Activated CD4-positive, alpha-beta T cell treated with anti-CD3 and anti-CD28 coated beads, Interleukin-2, amount 10 ng/mL, durations not matched to agents 24 days and 14 days (primary cell): ENCODE measurements at places on chromosomes 13 and 19.
A peak's percentile ranks its signal among the peaks of the same experiment; 100 is the strongest.

- no peaks in the 10 kb centered on the region for H3K4me1 ChIP-seq
- H3K27ac ChIP-seq: no peak overlapping the region
- no peaks in the 10 kb centered on the region for H3K27me3 ChIP-seq
These were observed 4.4 kb upstream of the TUBA3C start for GRCh38 chr13:19185865-19186645.

- no peak overlapping the region for H3K27ac ChIP-seq
- H3K36me3 ChIP-seq: peaks cover 4% of the 10 kb centered on the region
- H3K27me3 ChIP-seq: peaks cover 60% of the 10 kb centered on the region
- H3K4me1 ChIP-seq: peaks cover 19% of the 10 kb centered on the region
- DNase-seq: no peak
These were observed 2.2 kb upstream of the LSR start for GRCh38 chr19:35246466-35247092.

GRCh38 chr19:13057147-13057572 lies 45.5 kb downstream of the LYL1 start:
- DNase-seq: no peak
- no peak overlapping the region for H3K27ac ChIP-seq
- H3K4me3 ChIP-seq: no peak overlapping the region
- peaks cover 5% of the 10 kb centered on the region for H3K4me1 ChIP-seq
- no peaks in the 10 kb centered on the region for H3K36me3 ChIP-seq
- H3K27me3 ChIP-seq: peaks cover 22% of the 10 kb centered on the region

- no peak for DNase-seq
- H3K27me3 ChIP-seq: peaks cover 26% of the 10 kb centered on the region
- H3K4me3 ChIP-seq: no peak overlapping the region
- H3K4me1 ChIP-seq: no peaks in the 10 kb centered on the region
- H3K36me3 ChIP-seq: no peaks in the 10 kb centered on the region
- no peak overlapping the region for H3K27ac ChIP-seq
These were observed 28.9 kb upstream of the TPP2 start for GRCh38 chr13:102567857-102568256.

DNA sequence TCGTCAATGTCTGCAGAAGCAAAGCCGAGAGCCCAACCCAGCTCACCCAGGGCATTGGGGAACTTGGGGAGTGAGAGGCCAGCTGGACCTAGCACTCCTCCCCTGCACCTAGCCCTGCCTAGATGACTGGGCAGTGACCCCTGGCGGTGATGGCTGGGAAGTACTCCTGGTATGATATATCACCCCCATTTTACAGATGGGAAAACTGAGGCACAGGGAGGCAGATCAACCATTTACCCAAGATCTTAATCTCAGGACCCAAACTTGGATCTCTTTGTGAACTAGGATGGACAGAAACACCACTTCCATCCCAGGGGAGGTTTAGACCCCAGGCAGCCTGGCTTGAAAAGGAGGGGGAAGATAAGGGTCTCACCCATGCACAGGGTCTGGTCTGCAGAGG lies 43.5 kb downstream of the CCL25 start:
- no peak overlapping the region for H3K4me3 ChIP-seq
- H3K4me1 ChIP-seq: no peaks in the 10 kb centered on the region
- peaks cover 2% of the 10 kb centered on the region for H3K36me3 ChIP-seq
- no peak for DNase-seq
- H3K27me3 ChIP-seq: no peaks in the 10 kb centered on the region
- no peak overlapping the region for H3K27ac ChIP-seq

GRCh38 chr13:66640231-66640630 lies 589.9 kb downstream of the PCDH9 start:
- no peak overlapping the region for H3K4me3 ChIP-seq
- no peaks in the 10 kb centered on the region for H3K4me1 ChIP-seq
- no peaks in the 10 kb centered on the region for H3K27me3 ChIP-seq
- no peaks in the 10 kb centered on the region for H3K36me3 ChIP-seq

GRCh38 chr13:31032528-31033113 lies 100.2 kb downstream of the TEX26 start:
- H3K36me3 ChIP-seq: no peaks in the 10 kb centered on the region
- no peak for DNase-seq
- H3K4me1 ChIP-seq: peaks cover 3% of the 10 kb centered on the region
- no peak overlapping the region for H3K27ac ChIP-seq

DNA sequence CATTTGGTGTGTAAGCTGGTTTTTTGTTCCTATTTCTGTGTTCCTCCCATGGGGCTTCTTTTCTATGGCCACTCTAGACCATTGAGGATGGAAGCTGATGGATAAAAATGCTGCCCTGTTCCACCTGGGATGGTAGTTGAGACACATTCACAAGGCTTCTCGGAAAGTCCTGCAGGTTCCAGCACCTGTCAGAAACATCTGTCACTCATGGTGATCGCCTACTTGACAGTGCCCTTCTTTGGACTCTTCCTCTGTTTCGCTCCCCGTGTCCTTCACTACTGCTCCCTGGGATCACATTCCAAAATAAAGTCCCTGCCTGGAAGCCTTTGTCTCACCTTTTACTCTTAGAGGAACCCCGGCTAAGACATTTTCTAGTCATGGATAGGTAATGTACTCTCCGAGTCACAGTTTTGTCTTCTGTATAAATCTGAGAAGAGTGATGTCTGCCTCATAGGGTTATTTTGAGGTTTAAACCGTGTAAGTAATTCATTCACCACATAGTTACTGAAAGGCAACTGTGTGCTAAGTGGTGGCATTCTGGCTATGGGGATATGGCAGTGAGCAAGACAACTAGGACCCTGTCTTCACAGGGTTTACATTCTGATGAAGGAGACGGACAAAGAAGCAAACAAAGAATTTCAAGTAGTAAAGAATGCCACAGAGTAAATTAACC lies 21.0 kb downstream of the UBAC2 start:
- DNase-seq: no peak
- peaks cover 77% of the 10 kb centered on the region for H3K4me1 ChIP-seq
- H3K36me3 ChIP-seq: peaks cover 38% of the 10 kb centered on the region
- H3K27ac ChIP-seq: no peak overlapping the region
- H3K27me3 ChIP-seq: no peaks in the 10 kb centered on the region

DNA sequence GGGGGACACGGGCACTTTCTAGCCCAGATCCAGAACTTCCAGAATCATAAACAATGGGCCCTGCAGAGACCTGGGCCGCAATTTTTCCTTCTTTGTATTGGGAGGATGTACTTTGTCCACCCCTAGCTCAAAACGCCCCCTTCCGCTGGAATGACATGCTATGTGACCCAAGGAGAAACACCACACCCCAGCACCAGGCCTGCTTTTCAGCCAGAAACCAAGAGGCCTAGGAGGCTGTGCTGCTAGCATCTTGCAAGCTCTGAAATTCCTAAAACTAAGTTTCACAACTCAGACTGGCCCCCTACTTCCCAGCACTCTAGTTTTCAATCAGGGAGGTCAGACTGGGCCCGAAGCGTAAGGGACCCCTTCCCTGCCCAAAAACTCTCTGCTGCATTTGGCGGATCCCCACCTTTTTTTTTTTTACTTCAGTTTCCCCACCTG lies 538 bp downstream of the LSM4 start:
- H3K27ac ChIP-seq: peak overlapping the region; percentile 95
- peaks cover 53% of the 10 kb centered on the region for H3K4me1 ChIP-seq

DNA sequence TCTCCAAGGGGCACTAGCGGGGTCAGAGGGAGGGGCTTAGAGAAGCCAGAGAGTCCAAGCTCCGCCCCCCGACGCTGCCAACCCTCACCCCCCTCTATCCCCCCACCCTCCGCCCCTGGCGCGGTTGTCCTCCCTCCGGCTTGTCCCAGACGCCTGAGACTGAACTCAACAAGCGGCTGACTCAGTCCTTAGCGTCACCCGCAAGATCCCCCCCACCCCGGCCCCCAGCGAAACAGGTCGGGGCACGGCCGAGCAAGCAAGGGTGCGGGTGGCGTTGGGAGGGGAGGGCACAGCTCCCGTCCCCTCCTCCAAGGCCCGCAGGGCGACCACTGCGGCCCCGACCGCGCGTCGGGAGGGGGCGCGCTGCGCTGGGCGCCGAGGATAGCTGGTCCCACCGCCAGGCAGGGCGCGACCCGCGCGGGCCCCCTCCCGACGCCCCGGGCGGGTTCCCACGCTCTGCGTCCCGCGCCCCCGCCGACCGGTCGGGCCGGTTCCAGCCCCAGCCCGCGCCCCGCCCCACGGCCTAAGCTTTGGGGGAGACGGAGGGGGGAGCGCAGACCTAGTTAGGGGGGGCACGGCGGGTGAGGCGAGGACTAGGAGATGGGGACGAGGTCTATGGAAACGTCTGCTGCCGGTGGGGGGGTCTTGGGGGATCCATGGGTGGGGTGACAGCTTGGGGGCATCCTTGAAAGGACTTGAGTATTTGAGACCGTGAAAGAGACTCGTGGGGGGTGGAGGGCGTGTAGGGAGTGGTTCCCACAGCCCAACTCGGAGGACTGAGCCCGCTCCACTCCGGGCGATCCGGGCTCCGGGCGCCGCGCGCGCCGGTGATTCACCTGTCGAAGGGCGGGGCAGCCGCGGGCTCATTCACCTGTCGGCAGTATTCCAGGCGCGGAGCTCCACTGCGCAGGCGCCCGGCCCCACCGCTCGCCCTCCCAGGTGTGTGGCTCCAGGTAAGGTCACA lies 5.1 kb downstream of the NOTCH3 start:
- DNase-seq: no peak
- H3K36me3 ChIP-seq: no peaks in the 10 kb centered on the region
- H3K27ac ChIP-seq: no peak overlapping the region
- peaks cover 44% of the 10 kb centered on the region for H3K27me3 ChIP-seq
- peaks cover 6% of the 10 kb centered on the region for H3K4me1 ChIP-seq

GRCh38 chr13:72071713-72072112 lies 204.7 kb upstream of the DACH1 start:
- no peak for DNase-seq
- no peak overlapping the region for H3K27ac ChIP-seq
- H3K4me1 ChIP-seq: no peaks in the 10 kb centered on the region
- no peak overlapping the region for H3K4me3 ChIP-seq
- H3K36me3 ChIP-seq: no peaks in the 10 kb centered on the region

DNA sequence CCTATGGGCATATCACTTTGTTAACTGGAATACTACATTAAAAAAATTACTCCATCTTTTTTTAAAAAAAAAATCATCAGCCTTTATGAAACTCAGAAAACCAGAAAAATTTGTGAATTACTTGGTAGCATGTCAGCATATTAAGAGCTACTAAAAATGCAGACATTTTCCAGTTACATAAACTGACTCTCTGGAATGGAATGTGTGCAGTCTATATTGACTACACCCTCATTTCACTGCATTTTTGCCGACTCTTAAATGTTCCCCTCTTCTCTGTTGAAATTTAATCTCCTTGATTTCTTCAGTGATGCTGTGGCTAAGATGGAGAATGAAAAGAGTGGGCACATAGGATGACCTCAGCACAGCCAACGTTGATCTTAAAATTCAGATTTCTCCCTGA lies 393.8 kb downstream of the ITGBL1 start:
- H3K36me3 ChIP-seq: no peaks in the 10 kb centered on the region
- H3K27ac ChIP-seq: no peak overlapping the region
- H3K27me3 ChIP-seq: no peaks in the 10 kb centered on the region
- DNase-seq: no peak
- no peak overlapping the region for H3K4me3 ChIP-seq
- H3K4me1 ChIP-seq: no peaks in the 10 kb centered on the region

DNA sequence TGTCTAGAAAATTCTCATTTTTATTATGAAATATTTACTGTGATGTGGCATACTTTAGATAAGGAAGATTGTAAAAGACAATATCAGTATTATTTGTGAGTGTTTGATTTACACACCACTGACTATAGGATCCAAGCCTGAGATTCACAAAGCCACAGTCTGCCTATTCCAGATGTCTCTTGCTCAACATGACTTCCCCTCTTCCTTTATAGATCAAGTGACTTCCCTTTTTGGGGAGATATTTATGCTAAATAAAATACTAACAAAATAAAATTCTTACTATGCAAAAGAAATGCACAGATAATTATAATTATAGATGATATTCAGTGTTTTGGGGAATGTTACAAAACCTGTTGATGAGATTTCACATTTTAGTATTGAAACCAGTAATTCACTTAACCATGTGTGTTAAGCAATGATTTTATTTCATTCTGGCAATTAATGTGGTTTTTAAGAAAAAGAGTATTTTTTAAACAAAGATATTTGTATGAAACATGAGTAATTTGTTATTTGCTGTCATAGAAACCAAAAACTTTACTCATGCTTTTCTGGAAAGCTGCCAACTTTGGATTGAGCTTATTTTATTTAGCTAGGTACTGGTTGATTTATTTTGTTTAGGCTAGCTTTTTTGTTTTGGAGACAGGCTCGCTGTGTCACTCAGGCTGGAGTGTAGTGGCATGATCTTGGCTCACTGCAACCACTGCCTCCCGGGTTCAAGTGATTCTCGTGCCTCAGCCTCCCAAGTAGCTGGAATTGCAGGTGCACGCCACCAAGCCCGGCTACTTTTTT lies 13.7 kb upstream of the GPR183 start:
- H3K27ac ChIP-seq: peak overlapping the region; percentile 98
- H3K36me3 ChIP-seq: peaks cover 42% of the 10 kb centered on the region
- H3K4me1 ChIP-seq: peaks cover 62% of the 10 kb centered on the region
- no peak overlapping the region for H3K4me3 ChIP-seq
- DNase-seq: peak; percentile 69

GRCh38 chr13:100951016-100951415 lies 276.4 kb upstream of the TMTC4 start:
- no peak for DNase-seq
- H3K36me3 ChIP-seq: no peaks in the 10 kb centered on the region

- no peak overlapping the region for H3K4me3 ChIP-seq
- no peaks in the 10 kb centered on the region for H3K36me3 ChIP-seq
- H3K4me1 ChIP-seq: no peaks in the 10 kb centered on the region
- DNase-seq: no peak
- peaks cover 2% of the 10 kb centered on the region for H3K27me3 ChIP-seq
These were observed 145.7 kb downstream of the COL4A1 start for GRCh38 chr13:110161112-110161882.

DNA sequence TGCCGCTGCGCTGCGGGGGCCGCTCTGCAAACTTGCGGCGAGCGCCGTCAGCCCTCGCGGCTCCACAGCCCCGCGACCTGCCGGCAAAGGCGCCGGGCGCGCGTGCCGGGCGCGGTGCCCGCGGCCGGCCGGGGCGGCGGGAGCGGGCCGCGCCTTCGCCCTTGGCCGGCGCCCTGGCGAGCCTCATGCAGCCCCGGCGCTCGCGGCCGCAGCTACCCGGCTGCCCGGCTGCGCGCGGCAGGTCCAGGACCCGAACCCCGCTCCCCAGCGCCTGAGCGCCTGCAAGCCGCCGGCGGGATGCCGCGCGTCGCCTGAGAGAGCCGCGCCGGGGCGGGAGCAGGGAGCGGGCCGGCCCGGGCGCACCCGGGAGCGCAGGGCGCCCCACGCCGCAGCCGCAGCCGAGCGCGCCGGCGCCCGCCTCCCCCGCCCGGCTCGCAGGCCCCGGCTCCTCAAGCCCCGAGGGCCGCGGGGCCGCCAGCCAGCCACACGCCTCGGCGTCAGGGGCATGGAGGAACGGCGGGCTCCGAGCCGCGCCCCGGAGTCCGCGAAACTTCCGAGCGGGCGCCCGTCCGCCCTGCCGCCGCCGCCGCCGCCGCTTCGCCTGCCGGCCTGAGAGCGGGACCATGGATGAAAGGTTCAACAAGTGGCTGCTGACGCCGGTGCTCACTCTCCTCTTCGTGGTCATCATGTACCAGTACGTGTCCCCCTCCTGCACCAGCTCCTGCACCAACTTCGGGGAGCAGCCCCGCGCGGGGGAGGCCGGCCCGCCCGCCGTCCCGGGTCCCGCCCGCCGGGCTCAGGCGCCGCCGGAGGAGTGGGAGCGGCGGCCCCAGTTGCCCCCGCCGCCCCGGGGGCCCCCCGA lies 564 bp downstream of the HS6ST3 start:
- H3K4me1 ChIP-seq: no peaks in the 10 kb centered on the region
- H3K27me3 ChIP-seq: peaks cover 50% of the 10 kb centered on the region
- peak; percentile 52 for DNase-seq
- H3K4me3 ChIP-seq: no peak overlapping the region
- H3K36me3 ChIP-seq: no peaks in the 10 kb centered on the region
